ENCODE measurements at places on chromosomes 2 and 18. TPM values are rescaled to one million over a fixed set of nuclear protein-coding genes. Genes with fewer than 3 reads are reported as not detected.

GRCh38 chr2:207115715-207116364 lies 49.9 kb downstream of the KLF7 start:
- no peak overlapping the region for H3K4me3 ChIP-seq
- DNase-seq, result no peak
- H3K36me3 ChIP-seq, result peaks cover 41% of the 10 kb centered on the region
- H3K27me3 ChIP-seq, result no peaks in the 10 kb centered on the region
- no peak overlapping the region for H3K27ac ChIP-seq

The SH2D6 gene
- total RNA-seq, result 0.77 TPM

The TMEM247 gene
- not detected for total RNA-seq

GRCh38 chr2:3099860-3100234 lies 277.8 kb downstream of the EIPR1 start:
- peaks cover 5% of the 10 kb centered on the region for H3K4me1 ChIP-seq
- no peak for DNase-seq
- H3K27ac ChIP-seq, result no peak overlapping the region
- no peak overlapping the region for H3K4me3 ChIP-seq
- H3K27me3 ChIP-seq, result peaks cover 7% of the 10 kb centered on the region

The PPP4R1 gene
- 48.4 TPM for total RNA-seq
